HS-5 (cell line): ENCODE measurements at places on chromosomes 5 and 9.

GRCh38 chr5:56676091-56676768 is 139.1 kb upstream of the MAP3K1 start:
- no peak for DNase-seq

GRCh38 chr5:58680503-58680902 is 97.6 kb downstream of the RAB3C start:
- DNase-seq: no peak

GRCh38 chr5:83011985-83012384 is 65.2 kb downstream of the TMEM167A start:
- no peak for DNase-seq

- peak; percentile 25 for DNase-seq
These were observed 552 bp downstream of the OTULINL start for GRCh38 chr5:14581891-14582796.

DNA sequence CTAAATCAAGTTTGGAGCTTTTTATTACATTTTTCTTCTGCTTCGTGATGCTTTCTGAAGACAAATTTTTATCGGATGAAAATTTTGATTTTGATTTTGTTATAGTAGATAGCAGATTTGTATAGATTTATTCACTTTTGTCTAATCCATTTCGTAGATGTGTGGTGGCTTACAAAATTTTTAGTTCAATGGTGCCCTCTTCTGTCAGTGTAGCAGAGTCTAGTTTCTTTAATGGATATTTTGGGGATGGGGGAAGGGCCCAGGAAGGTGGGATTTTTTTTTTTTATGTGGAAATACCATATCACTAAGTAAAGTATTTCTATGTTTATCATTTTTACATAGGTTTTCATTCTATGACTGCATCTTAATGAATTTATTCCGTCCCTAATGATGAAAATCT is 259.9 kb upstream of the TARS1 start:
- peak; percentile 41 for DNase-seq

DNA sequence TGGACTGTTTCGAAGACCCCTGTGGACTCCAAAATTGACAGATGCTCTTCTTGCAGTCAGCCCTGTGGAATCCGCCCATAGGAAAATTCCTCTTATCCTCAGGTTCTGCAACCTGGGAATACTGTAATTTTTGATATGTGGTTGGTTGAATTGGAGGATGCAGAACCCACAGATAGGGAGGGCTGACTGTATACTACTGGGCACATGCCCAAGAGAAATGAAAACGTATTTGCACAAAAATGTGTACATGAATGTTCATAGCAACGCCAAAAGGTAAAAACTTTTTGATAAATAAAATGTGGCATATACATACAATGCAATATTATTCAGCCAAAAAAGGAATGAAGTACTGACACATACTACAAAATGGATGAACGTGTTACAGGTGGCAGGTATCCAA is 1.9 kb upstream of the SNAPC3 start:
- no peak for DNase-seq

GRCh38 chr5:86757824-86758223 is 140.1 kb downstream of the COX7C start:
- DNase-seq: peak; percentile 50

DNA sequence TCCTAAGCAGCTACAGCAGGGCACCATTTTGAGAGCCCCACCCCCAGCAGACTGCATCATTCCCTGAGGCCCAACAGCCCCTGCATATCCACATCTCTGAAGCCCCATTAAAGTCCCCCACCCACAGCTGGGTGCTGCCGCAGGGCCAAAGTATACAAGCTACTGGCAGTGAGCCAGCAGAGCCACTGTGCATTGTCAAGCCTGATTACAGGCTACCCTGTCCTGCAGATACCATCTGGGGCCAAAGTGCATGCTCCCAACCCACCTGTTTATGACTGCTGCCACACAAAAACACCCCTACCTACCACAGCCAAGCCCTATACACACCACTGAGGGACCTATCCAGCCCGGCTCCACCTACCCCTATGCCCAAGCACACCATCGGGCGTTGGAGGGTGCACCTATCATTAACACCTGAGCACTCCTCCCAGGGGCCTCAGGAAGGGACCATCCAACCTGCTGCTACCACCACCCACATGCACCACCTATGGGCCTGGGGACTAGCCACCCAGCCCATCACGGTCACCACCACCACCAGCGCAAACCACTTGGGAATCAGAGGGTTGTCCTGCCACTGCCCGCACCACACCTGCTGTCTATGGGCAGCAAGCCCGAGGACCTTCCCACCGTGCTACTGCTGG is 105.0 kb downstream of the PLPP1 start:
- DNase-seq: no peak

DNA sequence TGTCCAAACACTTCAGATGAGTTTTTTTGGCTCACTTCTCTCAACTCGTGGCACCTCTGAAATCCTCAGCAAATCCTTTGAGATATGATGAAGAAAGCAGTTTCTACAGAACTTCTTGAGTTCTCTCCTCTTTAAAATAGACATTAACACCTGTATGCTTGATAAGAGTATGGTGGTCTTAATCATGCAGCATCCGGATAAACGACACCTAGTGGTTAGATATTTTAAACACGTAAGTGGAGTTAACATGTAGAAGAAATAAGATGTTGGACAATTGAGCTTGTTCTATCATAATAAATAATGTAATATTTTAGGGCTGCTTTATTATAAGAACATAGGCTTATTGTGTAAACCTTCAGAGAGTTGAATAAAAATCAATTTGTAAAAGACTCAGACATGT is 324.8 kb downstream of the CYLC2 start:
- no peak for DNase-seq

- DNase-seq: no peak
These were observed 93.7 kb upstream of the MRPS30 start for GRCh38 chr5:44714871-44715561.

DNA sequence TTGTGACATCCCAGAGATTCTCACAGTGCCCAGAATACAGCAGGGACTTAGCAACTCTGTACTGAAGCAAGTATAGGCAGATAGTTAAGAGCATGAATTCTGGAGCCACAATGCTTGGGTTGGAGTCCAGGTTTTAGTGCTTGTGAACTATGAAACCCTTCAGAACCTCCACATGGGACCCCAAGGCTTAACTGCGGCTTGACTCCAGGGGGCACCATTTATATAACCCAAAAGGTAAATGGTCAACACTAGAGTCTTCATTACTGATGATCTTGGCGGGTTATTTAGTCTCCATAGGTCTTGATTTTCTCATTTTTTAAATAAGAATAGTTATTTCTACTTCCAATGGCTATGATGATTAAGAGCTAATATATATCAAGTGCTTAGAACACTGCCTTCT is 390.3 kb downstream of the TAF11L14 start:
- DNase-seq: no peak

GRCh38 chr5:126754609-126755008 is 22.3 kb upstream of the LMNB1 start:
- DNase-seq: no peak

- no peak for DNase-seq
These were observed 359.0 kb upstream of the RORB start for GRCh38 chr9:74138182-74138581.

DNA sequence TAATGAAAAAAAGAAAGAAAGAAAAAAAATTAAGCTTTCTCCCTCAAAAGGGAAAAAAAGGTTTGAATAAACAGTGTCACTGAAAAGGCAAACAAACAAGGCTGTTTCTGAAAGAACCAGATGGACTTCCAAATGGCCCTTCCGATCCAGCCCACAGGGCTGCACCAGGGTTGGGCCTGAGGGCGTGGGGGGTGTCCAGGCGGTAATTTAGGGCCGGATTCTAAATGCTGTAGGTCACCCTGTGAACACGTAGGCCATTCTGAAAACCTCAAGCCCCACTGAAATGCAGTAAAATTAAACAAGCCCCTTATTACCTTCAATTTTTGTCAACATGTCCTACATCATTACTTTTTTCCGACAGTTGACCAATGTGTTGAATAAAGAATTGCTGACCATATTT is 132.1 kb downstream of the HSD17B3 start:
- DNase-seq: no peak
